GM12878 (cell line): ENCODE measurements at places on chromosomes 12 and 14. TPM values are rescaled to one million over a fixed set of nuclear protein-coding genes. Genes with fewer than 3 reads are reported as not detected.

GRCh38 chr12:51797301-51797700 lies 51.2 kb downstream of the FIGNL2 start:
- no peak for DNase-seq

GRCh38 chr14:68235011-68235410 lies 415.4 kb downstream of the RAD51B start:
- DNase-seq, result no peak

GRCh38 chr12:69484428-69484827 lies 14.2 kb downstream of the FRS2 start:
- DNase-seq, result no peak

GRCh38 chr12:110782094-110782493 lies 39.4 kb upstream of the PPP1CC start:
- no peak for DNase-seq

GRCh38 chr14:90518069-90518940 lies 121.5 kb downstream of the CALM1 start:
- DNase-seq, result no peak

- no peak for DNase-seq
Observed at GRCh38 chr14:96584907-96585671, 82.9 kb downstream of the PAPOLA start.

DNA sequence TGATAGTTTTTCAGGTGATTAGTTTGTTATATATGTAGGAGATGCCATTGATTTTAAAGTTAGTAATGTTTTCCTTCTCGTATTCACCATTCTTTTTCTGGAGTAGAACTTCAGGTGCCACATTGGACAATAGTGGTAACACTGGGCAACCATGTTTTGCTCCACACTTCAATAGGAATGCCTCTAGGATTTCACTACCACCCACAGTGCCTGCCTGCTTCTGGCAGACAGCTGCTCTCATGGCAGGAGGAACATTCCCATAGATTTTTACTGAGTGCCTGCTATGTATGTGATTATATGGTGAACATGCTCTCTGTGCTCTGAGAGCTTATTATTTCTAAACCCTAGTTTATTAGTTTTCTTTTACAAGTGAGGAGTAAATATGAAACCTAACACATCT lies 53.7 kb downstream of the GCH1 start:
- DNase-seq, result no peak

PRPH gene
- total RNA-seq, result 0.31 TPM in 1 of 2 replicates, not detected in the other

LYZ gene
- total RNA-seq, result 0.77 and 1.9 TPM in 2 replicates

C12orf60 gene
- total RNA-seq, result 1.8 TPM in 2 replicates

OR6C75 gene
- total RNA-seq, result not detected in 2 replicates
